ENCODE measurements at places on chromosomes 7 and 10.

DNA sequence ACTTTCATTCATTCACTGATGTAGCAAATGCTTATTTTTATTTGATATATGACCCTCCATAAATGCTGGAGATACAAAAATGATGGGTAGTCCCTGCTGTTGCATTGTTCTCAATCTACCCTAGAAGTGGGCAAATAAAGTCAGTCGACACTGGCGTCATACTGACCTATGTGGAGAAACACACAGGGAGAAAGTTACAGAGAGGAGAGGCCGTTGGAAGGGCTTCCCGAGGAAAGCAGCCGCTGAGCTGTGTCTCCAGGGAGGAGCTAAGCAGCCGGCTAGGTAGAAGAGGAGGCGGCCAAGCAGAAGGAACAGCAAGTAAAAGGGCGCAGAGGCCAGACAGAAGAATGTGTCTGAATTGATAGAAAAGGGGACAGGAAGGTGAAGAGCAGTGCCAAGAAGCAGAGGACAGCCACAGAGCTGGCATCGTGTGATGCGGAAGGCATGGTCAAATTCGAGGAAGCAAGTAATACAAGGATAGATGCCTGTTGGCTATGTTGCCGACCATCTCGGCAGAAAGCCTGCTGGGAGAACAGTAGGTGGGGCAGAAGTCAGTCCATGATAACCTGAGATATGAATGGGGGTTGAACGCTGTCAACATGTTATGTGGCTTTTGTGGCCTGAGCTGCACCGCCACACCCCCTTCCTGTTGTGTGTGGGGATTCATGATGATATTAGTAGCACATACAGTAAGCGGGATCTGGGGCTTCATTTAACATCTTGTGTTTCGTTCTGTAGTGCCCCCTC, 25.9 kb downstream of the ST8SIA6 start:
- no peak for DNase-seq

DNA sequence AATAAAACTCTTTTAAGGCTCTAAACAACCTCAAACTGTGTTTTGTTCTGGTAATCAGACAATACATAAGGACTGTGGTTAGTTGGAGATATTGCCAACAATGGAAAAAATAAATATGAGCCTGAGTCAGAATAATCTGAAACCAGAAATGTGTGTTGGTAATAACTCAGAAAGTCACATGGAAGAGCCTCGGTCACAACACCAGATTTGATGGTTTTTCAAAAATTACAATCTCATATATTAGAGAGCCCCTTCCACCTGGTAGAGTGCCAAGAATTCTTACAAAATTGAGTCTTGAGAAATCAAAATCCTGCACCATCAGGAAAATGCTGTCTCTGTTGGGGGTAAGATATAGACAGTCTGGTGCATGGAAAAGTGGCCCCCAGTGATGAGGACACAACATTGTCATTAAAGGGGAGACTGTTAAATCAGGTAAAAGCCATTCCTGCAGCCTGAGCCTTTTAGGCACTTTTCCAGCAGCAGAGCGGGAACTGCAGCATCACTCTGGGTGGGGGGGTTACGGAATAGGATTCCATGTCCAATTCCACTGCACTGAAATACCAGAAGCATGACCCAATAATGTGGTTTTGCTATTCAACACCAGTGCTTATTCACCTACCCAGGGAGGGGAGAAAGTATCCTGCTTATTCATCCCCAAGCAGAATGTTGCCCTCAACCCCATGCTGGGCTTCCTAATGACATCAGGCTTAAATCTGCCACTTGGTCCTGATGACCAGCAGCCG, 9.5 kb upstream of the ADAM12 start:
- no peak for DNase-seq

GRCh38 chr10:47167591-47167990, 132.4 kb upstream of the GDF10 start:
- no peak for DNase-seq

GRCh38 chr7:2724453-2725177, 36.6 kb downstream of the AMZ1 start:
- DNase-seq = no peak

- DNase-seq = no peak
Observed at GRCh38 chr7:112792441-112792840, 2.2 kb upstream of the TMEM168 start.

DNA sequence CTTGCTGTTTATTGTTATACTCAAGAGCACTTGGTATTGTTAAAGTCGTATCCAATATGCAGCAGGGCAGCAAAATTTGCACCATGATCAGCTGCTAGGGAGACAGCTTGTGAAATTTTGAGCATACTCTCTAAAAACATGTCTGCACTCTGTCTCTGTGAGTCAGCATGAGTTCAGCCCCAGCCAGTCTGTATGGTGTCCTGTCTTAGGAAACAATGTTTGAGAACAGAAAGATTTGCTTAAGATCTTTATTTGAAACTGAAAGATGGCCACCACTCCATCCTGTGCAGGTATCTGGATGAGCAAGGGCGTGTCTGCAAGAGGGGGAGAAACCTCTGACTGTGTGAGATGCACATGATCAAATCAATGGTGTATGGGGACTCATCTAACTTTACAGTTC, 97.1 kb downstream of the GNAI1 start:
- no peak for DNase-seq

- DNase-seq = no peak
Observed at GRCh38 chr7:85512790-85513189, 325.9 kb upstream of the SEMA3D start.

- no peak for DNase-seq
Observed at GRCh38 chr10:50503661-50504320, 120.0 kb downstream of the SGMS1 start.
